ENCODE measurements at places on chromosomes 12 and 14.

DNA sequence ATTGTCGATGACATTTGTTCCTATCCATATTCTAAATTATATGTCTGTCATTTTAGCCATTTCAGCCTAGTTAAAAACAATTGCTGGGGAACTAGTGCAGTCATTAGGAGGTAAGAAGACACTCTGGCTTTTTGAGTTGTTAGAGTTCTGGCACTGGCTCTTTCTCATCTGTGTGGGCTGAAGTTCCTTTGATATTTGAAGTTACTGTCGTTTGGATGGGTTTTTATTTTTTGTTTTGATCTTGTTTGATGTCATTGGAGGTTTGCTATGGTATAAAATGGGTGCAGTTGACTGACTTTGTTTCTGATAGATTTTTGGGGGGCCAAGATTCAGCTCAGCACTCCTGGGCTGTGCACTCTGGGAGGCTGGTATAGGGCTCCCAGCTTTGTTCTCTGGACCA, 20.7 kb upstream of the CD69 start:
- no peak for DNase-seq

DNA sequence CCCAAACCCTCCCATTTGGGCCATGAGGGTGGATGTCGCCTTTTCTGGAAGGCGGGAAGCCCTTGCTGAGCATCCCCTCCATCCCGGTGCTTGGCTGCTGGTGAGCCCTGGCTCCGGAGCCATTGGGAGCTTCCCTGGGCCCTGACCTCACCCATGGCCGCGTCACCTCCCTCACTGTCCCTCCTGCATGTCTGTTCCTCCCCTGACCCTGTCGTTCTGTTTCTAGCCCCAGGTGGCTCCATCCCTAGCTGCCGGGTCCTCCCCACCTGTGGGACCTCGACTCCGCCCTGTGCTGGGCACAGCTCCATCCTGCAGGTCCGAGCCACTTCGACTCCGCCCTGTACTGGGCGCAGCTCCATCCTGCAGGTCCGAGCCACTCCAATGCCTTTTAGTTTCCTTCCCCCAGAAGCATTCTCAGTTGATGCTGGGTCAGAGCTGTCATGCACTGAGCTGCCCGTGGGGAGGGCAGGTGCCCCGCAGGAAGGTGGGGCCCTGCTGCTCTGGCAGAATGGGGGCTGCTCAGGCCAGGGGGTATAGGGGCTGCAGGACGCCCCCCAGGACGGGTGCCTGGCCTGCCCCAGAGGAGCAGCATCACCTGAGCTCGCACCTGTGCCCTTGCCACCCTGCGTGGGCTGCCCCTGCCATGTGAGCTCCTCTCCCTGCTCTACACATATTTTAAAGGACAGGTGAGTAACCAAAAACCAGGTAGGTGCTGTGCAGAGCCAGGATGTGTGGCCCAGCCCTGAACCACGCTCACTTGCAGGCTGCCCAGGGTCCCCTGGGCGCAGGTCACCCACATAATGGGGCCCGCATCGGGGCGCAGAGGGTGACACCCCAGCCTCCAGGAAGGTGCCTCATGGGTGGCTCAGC, 19.0 kb downstream of the NOC4L start:
- no peak for DNase-seq

DNA sequence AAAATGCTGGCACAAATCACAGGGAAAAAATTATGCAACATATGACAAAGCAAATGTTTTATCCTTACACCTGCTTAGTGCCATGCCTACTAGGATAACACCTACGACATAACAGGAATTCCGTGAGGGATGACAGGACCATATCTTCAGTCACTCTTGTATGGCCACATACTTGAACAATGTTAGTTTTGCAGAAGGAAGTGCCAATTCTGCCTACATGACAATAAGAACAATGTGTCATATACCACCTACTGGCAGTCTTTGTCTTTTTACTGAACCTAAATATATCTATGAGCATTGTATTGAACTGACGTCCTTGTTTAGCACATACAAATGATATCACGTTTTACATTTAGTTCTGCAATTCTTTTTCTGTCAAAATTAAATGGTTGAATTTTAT, 234.0 kb downstream of the ADAMTS20 start:
- no peak for DNase-seq

- no peak for DNase-seq
Observed at GRCh38 chr14:96368534-96368933, 5.2 kb downstream of the GSKIP start.

DNA sequence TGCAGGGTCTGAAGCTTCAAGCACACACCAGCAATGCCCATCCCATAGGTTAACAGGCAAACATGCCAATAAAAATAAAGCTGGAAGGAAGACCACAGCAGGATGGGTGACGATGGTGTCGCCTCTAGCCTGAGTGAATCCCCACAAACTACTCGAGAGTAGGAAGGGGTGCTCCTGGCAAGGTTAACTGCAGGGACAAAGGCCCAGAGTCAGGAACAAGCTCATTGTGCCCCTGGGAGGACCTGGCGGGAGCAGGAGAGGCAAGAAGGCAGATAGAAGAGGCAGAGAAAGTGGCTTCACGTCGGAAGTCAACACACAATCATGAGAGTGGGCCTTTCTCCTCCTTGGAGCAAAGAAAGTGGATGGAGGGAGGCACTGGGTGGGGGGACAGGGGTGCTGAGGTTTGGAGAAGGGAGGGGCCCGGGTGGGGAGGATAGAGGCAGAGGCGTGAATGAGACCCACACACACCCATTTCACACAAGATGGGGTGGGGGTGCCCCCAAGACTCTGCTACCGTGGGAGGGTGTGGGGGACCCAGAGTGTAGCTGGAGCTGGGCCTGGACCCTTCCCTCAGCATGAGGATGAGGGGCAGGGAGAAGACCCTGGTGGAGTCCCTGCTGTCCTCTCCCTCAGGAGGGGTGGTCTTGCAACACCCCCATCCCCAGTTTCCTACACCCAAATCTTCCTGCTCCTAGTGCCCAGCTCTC, 43.1 kb downstream of the DIO3 start:
- no peak for DNase-seq

DNA sequence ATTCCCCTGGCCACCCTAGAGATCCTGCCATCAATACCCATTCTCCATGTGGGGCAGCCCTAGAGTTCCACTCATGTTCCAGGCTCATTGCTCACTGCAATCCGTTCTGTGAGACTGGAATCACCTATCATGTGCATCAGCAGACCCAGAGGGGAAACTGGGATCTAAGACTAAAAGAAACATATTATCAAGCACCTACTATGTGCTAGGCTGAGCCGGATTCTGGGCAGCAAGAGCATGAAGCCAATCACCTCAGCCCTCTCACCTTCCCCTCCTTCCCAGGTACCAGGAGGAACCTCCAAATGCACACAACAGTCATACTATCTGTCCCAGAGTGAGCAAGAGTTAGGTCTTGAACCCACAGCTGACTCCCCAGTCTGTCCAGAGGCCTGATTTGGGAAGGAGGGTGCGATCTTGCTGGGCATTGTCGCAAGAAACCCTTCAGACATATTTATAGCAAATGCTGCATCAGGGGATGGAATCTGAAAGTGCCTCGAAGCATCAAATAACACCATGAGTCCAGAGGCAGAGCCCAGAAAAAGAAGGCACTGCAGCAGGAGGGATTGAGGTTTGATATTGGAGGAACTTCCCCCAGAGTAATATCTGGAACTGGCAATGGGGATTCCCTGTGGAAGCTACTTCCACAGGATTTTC, 6.7 kb upstream of the CACNB3 start:
- no peak for DNase-seq

GRCh38 chr14:90605430-90605829, 208.6 kb downstream of the CALM1 start:
- no peak for DNase-seq

DNA sequence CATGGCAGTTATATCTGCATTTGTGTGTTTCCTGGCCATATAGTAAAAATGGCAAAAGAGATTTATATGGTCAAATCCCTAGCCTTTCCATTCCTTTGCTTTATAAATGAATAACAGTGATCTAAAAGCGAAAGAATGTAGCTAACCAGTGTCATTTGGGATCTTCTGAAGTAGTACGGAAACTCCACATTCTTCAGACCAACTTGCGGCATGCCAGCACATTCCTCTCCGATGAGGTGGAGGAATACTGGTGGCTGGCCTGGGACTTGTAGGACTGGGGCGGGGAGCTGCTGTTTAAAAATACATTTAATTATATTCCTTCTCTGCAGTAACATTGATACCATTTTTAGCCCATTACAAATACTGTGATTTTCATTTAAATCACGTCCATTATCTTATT, 85.3 kb downstream of the SAMD4A start:
- DNase-seq: no peak

GRCh38 chr14:84965279-84965678, 564.7 kb upstream of the FLRT2 start:
- no peak for DNase-seq

DNA sequence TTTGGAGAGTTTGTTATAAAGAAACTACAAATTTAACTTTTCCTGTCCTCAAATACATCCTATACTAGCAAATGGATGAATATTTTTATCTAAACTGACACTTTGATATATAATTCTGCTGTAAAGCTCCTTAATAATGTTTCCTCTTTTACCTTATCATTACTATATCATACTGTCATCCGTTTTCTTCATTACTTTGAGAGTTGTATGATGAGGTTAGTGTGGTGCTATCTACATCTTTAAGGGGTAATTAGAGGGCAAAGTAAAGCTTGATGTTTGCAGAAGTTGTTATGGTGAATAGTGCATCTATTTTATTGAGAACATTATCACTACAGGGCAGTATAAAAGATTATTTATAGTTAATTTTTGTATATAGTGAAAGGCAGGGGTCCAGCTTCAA, 36.1 kb downstream of the LIN7A start:
- no peak for DNase-seq

DNA sequence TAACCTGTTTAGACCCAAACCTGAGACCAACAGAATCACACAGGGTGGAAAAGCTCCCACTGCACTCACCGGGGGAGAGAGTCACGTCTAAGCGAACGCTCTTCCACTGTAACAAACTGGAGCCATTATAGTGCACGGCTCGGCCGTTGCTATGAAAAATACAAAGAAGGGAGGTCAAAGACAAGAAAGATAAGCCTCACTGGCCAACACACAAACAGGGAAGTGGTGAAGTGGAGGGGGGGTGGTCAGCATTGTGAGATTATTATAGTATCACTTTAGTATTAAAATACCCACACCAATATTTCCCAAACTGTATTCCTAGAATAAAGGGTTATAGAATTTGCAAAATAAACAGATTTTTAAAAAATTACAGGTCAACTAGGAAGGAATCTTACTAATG, 90.9 kb downstream of the TRAFD1 start:
- DNase-seq: no peak

- no peak for DNase-seq
Observed at GRCh38 chr12:13496111-13496510, 299.6 kb downstream of the EMP1 start.

DNA sequence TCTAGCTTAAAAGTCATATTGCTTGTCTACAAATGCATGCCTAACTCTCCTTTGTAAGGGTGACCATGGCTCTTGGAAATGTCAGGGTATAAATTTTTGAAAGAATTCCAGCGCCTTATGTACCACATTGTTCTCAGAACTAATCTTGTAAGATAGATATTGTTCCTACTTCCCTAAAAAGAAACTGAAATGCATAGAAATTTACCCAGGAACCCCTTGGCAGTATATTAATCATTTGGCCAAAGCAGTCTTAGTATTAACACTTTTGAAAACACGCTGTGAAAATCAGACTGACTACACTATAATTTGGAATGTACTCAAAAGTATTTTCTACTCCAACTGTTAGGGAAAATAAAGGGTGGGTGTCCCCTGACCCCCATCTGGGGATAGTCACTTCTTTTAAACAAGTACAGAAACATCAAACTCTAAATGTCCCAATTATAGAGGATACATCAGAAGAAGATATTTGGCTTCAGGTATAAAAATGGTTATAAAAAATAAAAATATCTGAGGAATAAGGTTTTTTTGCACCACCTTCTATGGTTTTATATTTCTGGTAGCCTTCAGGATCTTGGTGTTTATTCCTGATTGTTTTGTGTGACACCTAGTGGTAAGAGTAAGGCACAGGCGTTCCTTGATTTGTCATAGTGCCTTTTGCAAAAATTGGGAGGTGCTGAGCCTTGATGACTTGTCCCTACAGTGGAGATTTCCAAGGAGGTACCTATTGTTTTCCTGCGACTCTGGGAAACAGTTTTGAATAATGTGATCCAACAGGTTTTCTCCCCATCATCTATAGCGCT, 2.2 kb upstream of the NFKBIA start:
- DNase-seq: peak; percentile 35

- no peak for DNase-seq
Observed at GRCh38 chr12:2739832-2740641, 54.7 kb upstream of the FKBP4 start.
